Coronary artery (tissue), 2 donors: ENCODE measurements at places on chromosomes 5 and 9.
A peak's percentile ranks its signal among the peaks of the same experiment; 100 is the strongest.

- no peak for DNase-seq
Observed at GRCh38 chr5:11482011-11482410, 422.2 kb downstream of the CTNND2 start.

DNA sequence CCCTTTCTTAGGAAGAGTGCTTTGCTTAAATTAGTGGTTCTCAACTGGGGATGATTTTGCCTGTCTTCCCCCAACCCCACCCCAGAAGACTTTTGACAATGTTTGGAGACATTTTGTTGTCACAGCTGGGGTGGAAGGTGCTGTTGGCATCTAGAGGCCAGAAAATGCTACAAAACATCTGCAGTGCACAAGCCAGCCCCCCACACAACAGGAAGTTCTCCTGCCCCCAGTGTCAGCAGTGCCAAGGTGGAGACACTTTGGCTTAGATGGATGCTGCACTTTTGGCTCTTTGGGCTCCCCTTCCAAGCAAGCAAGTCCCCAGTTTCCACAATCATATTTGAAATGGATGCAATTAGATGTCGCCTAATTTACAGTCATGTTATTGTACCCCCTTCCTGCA is 2.7 kb downstream of the HEMGN start:
- no peak for DNase-seq

GRCh38 chr5:72171667-72172066 is 64.4 kb downstream of the MAP1B start:
- DNase-seq: no peak

GRCh38 chr5:44329716-44330115 is 59.5 kb downstream of the FGF10 start:
- DNase-seq: no peak

DNA sequence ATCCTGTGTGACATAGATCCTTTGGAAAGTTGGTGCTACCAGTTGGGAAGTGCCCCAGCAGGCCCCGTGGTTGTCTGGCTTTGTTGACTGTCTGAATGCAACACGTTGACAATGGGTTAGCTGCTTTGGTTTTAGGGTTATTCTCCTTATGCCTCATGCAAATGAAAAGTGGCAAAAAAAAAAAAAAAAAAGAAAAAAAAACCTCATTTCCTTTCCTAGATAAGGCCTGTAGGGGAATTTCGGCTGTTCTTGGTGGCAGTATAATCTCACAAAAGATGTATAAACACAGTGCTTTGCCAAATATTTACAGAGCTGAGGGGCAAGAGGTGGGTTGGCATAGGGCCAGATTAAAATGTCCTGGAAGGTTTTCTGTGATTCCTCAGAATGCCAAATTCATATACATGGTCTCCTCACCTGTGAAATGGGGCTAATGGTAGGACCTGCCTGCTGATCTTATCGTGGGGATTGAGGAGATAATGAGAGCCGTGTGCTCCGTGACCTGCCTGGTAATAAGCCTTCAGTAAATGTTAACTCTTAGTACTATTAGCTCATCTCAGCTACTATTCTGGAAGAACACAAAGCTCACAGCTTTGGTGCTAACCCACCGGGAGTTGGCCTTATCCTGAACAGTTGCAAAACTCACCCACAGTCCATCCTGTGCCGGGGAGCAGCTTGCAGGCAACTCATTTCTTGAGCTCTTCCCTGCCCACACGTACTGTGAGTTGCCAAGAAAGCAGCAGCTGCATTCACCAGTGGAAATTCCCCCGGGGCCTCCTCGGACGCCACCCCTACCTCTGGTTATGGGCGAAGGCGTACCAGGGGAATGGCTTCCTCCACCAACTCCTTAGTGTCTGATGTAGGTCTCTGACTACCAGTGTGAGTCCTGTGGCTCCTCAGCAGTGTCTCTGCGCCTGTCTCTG is 220.3 kb downstream of the NR3C1 start:
- DNase-seq: peak; percentile 75

GRCh38 chr9:133374612-133375115 is 1.2 kb downstream of the SURF4 start:
- no peak for DNase-seq
